ENCODE measurements at places on chromosomes 16 and 17.

GRCh38 chr16:4803898-4804762 is 1.7 kb upstream of the ROGDI start:
- no peak for DNase-seq

GRCh38 chr17:76893623-76894334 is 25.6 kb downstream of the MGAT5B start:
- no peak for DNase-seq

DNA sequence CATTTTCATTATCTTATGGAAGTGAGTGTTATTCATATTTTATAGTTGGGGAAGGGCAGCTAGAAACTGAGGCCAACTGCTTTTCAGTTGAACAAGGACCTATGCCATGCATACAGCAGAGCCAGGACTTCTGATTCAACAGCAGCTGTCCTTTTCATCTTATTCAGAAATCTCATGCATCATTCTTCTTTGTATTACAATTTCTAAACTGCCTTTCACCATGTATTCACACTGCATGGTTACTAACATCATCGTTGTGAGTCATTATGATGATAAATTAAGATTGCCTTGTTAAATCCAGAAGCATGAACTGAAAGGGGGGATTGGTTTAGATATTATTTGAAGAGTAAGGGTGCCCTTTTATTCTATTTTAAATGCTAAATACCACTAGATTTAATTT is 1470.1 kb upstream of the GOT2 start:
- DNase-seq: no peak

DNA sequence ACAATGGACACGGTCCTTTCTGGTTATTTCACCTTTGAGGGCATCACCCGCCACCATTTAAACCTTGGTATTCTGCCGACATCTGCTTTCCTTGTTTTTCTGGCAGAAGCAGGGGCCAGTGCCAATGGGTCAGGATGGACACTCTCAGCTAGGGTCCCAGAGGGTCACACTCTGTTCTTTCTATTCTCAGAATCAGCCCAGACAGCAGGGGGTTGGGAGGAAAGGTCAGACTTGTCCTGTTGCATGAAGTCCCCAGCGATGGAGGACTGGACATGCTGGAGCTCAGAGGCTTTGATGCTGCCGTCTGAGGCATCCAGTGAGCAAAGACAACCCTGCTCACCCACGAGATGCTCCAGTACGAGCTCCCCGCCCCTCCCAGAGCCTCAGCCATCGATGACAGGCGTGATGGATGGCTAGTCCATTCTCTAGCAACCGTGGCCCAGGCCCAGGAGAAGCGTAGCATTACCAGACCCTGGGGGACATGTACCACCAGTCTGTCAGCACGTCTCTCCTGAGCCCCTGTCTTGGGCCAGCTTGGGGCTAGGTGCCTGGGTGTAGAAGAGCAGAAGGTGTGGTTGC is 62.0 kb downstream of the FOXL1 start:
- DNase-seq: no peak

GRCh38 chr17:78993241-78993956 is 13.7 kb upstream of the LGALS3BP start:
- peak; percentile 69 for DNase-seq

GRCh38 chr16:11114366-11115164 is 141.4 kb downstream of the SOCS1 start:
- no peak for DNase-seq

GRCh38 chr17:80738020-80738808 is 193.6 kb downstream of the RPTOR start:
- no peak for DNase-seq

DNA sequence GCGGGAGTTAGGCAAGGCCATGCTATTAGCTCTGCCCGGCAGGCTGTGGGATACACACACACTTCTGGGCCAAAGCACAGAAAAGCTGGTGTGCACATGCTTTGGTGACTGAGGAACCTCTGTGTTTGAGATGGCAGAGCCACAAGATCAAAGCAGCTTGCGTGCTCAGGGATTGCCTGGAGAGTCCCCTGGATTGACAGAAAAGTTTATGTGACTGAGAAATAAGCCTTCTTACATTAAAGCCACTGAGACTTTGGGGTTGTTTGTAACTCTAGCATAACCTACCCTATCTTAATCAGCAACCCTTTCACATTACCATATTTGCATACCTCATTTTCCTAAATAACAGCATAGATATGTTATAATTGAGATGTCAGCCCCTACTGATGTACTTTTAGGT is 69.3 kb downstream of the MYO1D start:
- DNase-seq: no peak

DNA sequence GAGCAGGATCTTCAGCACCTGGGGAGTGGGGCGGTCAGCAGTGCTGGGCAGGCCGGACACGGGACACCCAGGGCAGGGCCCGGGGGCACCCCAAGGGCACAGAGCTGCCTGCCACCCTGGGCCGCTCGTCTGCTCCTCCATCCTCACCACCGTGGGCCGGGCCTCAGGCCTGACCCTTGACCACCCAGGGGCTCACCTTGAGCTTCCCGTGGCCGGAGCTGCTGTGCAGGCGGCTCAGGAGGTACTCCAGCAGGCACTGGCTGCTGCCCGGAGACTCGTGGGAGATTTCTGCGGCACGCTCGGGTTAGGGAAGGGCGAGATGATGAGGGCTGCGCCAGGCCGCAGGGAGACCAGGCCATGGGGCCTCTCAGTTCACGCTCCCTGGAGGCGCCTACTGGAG is 2.1 kb downstream of the TEPSIN start:
- DNase-seq: no peak

DNA sequence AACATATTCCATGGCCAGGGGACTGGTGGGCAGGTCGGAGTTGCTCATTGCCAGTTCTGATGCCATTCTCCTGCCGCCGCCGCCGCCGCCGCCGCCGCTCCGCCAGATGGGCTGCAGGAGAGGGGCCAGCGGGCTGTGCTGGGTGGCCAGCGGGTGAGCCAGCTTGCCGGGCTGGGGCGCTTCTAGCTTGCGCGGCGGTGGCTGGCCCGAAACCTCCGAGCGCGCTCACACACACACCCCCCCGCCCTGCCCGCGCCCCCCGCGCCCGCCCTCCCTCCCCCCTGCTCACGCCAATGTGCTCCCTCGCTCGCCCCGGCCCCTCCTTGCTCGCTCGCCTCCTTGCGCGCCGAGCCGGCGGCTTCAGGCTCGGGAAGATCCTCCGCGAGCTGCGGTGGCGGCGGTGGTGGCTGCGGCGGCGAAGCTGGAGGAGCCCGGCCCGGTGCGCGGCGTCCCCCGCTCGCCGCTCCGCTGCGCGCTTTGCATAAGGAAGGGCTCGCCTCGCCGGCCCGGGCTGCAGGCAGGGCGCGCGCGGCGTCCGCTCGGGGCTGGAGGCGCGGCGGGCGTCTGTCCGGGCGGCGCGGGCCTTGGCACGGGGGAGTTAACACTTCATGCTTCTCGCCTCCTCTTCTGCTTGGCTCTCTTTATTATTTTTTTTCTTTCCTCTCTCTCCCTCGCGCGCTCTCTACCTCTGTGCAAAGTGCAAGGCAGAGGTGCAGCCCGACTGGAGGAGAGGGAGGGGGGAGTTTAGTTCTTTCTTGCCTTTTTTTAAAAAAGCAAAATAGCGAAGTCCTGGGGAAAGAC is 500 bp downstream of the MAF start:
- peak; percentile 68 for DNase-seq

GRCh38 chr16:50669741-50670140 is 11.4 kb downstream of the SNX20 start:
- DNase-seq: no peak

GRCh38 chr17:2749784-2750181 is 331 bp upstream of the CCDC92B start:
- no peak for DNase-seq
